Glomerular endothelial cell (primary cell): ENCODE measurements at places on chromosomes 2 and 18. TPM values are rescaled to one million over a fixed set of nuclear protein-coding genes. Genes with fewer than 3 reads are reported as not detected.

The NAT8 gene
- total RNA-seq, result not detected in 2 replicates

The TGFA gene
- 0.93 and 3.7 TPM in 2 replicates for total RNA-seq

The MC5R gene
- total RNA-seq, result not detected in 2 replicates

The TWIST2 gene
- total RNA-seq, result 4.8 and 7.2 TPM in 2 replicates

The PASK gene
- total RNA-seq, result 3.3 and 8.1 TPM in 2 replicates

The ACVR1C gene
- total RNA-seq, result 0.06 and 0.15 TPM in 2 replicates

The DHRS9 gene
- total RNA-seq, result 3.0 TPM in 1 of 2 replicates, not detected in the other

The NMUR1 gene
- not detected in 2 replicates for total RNA-seq

The REG3G gene
- total RNA-seq, result not detected in 2 replicates

The TMEM169 gene
- total RNA-seq, result 0.29 and 1.8 TPM in 2 replicates

The ILKAP gene
- total RNA-seq, result 12.9 and 25.1 TPM in 2 replicates

The SPAG16 gene
- total RNA-seq, result 13.8 and 15.6 TPM in 2 replicates

The WDR75 gene
- total RNA-seq, result 33.5 and 36.0 TPM in 2 replicates

The ERMN gene
- 0.19 TPM in 1 of 2 replicates, not detected in the other for total RNA-seq

The LINC00305 gene
- total RNA-seq, result 2.6 TPM in 1 of 2 replicates, not detected in the other

The PPP1R1C gene
- total RNA-seq, result 0.93 and 1.4 TPM in 2 replicates

The WIPF1 gene
- 14.8 and 35.2 TPM in 2 replicates for total RNA-seq

The ASAP2 gene
- total RNA-seq, result 42.1 and 71.6 TPM in 2 replicates

The C2orf81 gene
- total RNA-seq, result 0.34 and 0.82 TPM in 2 replicates

The HS1BP3 gene
- 48.5 and 52.3 TPM in 2 replicates for total RNA-seq

The NIFK gene
- total RNA-seq, result 37.0 and 48.8 TPM in 2 replicates

The LRRFIP1 gene
- 150 and 184 TPM in 2 replicates for total RNA-seq

The FIGN gene
- 3.0 and 4.7 TPM in 2 replicates for total RNA-seq

The PDCL3 gene
- total RNA-seq, result 15.1 and 24.5 TPM in 2 replicates

The RESP18 gene
- not detected in 2 replicates for total RNA-seq

The CPO gene
- 0.48 TPM in 1 of 2 replicates, not detected in the other for total RNA-seq

The HOXD13 gene
- not detected in 2 replicates for total RNA-seq

The FSHR gene
- total RNA-seq, result not detected in 2 replicates

The ZSWIM2 gene
- total RNA-seq, result 0.12 TPM in 1 of 2 replicates, not detected in the other

The HPCAL1 gene
- total RNA-seq, result 114 and 164 TPM in 2 replicates
